Activated CD8-positive, alpha-beta memory T cell treated with anti-CD3 and anti-CD28 coated beads for 1 hour (primary cell): ENCODE measurements at places on chromosomes 16 and 17.

GRCh38 chr17:4870855-4871254, 28.5 kb upstream of the C17orf107 start:
- no peak for DNase-seq

- DNase-seq: no peak
Measured at GRCh38 chr16:2592786-2593185, 55.0 kb downstream of the PDPK1 start.

DNA sequence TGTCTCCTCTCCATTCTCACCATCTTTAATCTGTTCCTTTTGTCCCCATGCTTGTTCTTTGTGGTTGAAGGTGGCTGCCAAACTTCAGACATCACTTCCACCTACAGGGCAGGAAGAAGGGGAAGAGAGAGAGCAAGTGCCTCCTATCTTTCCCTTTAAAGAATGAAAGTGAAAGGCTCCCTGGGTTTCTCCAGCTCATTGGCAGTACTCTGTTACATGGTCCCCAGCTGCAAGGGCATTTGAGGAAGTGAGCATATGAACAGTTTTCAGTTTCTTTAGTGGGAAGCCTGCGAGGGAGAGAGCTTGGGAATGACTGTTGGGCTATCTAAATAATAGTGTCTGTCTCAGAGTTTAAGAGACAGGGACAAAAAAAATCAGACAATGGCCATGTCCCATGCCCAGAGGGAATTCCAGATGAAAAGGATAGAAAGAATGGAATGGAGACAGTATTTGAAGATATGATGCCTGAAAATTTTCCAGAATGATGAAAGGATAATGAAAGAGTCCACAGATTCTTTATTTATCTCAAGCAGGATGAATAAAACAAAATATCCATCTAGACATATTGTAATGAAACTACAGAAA, 159.9 kb downstream of the LGALS9B start:
- DNase-seq: no peak

- DNase-seq: no peak
Measured at GRCh38 chr16:56944954-56945839, 13.3 kb downstream of the HERPUD1 start.

DNA sequence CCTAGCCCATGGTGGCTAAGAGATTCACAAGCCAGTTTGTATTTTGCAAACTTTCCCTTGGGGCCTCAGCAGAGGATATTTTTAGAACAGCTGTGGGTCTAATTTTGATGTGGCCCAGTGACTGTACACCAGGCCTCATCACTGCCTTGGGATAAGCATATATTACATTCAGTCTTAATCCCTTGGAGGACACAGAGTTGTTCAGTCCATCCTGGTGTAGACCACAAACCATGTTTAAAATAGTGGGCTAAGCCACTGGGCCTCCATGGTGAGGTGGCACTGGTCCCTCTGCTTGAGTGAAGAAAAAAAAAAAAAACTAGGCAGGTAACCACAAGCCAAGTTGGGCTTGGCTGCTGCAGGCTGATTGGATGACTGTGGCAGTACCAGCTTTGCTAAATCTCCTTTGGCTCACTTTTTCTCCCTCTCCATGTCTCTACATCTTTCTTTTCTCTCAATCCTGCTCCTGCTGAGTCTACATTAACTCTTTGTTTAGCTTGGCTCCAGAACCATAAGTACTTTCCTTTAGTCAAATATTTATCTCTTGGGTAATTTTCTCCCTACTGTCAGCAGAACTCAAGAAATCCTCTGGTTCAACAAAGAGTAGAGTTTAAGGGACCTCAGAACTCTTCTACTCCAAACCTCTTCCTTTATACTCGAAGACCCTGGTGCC, 120.0 kb upstream of the TBX2 start:
- DNase-seq: no peak

DNA sequence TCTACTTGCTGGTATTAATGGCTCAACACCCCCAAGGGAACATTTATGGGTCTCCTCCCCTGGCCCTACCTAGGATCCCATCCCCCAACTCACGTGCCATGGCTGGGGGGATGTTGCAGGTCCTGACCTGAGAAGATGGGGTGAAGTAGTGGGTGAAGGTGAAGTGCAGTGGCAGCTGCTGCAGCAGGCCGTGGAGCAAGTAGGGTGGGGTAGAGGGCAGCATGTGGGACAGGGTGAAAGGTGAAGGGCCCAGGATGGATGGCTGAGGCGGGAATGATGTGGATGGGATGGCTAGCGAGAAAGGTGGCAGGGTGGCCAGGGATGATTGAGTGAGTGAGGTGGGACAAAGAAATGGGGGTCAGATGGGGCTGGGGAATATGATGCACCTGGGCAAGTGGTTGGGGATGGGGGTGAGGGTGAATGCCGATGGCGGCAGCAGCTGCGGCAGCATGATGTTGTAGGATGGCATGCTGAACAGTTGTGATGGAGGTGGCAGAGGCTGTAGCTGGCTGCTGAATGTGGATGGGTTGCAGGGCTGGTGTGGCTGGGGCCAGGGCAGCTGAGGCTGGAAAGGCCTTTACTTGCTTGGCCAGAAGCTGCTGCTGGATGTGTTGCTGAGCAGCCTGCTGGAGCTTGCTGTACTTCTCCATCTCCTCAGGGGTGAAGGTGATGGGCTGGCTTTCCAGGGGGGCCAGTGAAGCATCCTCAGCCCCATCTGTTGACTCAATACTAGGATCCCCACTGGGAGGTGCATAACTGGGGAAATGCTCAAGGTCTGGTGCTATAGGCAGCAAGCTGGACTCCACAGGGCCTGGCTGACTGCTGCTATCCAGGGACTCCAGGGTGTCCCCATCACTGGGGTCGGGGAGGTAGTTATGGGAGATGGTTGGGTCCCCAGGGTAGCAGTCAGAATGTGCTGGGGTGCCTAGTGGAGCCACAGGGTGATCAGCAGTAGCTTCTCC, 8.3 kb upstream of the ITGA2B start:
- DNase-seq: no peak
